T follicular helper cell (primary cell): ENCODE measurements at places on chromosomes 6 and 20.

DNA sequence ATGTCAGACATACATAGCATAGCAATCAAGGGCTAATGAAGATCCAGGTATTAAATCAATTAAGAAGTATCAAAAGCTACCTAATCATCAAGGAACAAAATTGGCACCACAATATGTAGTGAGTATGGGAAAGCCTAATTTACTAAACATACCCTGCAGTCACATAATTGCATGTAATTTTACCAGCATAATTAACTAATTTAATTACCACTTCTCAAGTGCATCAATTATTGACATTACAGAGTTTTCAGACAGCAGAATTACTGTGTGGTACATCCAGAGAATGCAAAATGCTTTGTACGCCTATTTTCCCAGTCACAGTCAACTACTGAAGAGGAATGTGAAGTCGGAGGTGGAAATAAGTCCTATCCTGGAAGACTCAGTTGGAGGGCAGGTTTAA is 279.0 kb upstream of the ID4 start:
- no peak for DNase-seq

- no peak for DNase-seq
Observed at GRCh38 chr6:117451671-117452070, 25.9 kb upstream of the ROS1 start.

- no peak for DNase-seq
Observed at GRCh38 chr20:32386091-32386490, 28.0 kb downstream of the ASXL1 start.

DNA sequence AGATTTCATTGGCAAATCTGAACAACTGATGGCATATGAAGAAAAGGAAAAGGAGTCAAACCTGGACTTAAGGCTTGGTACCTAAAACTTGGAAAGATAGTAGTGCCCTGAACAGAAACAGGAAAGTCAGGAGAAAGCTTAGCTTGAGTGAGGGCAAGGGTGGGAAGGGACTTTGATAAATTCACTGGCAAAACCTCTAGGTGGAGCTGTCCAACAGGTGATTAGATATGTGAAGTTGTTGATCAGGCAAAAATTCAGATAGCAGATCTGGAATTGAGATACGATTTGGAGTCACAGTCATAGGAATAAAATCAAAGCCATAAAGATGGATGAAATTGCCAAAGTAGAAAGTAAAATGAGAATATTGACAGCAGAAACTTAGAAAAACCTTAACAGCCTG is 16.1 kb upstream of the ZNF292 start:
- DNase-seq, result peak; percentile 26

DNA sequence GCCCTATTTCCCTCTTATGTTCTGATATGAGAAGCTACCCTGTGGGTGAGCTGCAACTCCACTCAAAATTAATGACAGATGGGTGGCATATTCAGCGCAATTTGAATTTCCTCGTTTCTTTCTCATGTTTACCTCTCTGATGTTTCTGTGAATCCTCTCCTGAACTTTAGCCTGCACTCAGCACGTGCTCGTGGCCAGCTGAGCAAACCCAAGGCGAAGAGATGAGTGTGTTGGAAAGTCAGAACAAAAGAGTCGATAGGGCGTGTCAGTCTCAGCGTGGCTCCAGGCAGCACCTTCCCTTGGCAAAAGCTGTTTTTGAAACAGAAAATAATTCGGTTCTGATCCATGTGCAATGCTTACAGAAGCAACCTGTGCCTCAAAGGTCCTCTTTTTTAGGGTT is 226.1 kb upstream of the GMDS start:
- DNase-seq, result no peak

GRCh38 chr6:163806755-163807499 is 392.4 kb downstream of the QKI start:
- no peak for DNase-seq

DNA sequence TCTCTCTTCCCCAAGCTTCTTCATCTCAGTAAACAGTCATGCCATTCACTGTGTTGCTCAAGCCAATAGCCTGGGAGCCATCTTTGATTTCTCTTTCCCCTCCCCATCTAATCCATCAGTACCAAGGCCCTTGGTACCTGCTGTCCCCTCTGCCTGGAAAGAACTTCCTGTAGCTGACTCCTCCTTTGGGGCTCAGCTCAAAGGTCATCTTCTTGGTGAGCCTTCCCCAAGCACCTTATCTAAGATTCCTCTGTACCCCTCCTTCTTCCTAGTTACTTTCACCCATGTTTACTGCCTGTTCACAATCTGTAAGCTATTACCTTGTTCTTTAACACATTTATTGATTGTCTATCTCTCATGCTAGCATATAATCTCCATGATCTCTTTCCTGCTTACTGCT is 3.5 kb downstream of the AARS2 start:
- no peak for DNase-seq

- DNase-seq, result no peak
Observed at GRCh38 chr20:13017235-13017634, 8.5 kb downstream of the SPTLC3 start.

- no peak for DNase-seq
Observed at GRCh38 chr6:81105998-81106397, 646.5 kb downstream of the TENT5A start.

DNA sequence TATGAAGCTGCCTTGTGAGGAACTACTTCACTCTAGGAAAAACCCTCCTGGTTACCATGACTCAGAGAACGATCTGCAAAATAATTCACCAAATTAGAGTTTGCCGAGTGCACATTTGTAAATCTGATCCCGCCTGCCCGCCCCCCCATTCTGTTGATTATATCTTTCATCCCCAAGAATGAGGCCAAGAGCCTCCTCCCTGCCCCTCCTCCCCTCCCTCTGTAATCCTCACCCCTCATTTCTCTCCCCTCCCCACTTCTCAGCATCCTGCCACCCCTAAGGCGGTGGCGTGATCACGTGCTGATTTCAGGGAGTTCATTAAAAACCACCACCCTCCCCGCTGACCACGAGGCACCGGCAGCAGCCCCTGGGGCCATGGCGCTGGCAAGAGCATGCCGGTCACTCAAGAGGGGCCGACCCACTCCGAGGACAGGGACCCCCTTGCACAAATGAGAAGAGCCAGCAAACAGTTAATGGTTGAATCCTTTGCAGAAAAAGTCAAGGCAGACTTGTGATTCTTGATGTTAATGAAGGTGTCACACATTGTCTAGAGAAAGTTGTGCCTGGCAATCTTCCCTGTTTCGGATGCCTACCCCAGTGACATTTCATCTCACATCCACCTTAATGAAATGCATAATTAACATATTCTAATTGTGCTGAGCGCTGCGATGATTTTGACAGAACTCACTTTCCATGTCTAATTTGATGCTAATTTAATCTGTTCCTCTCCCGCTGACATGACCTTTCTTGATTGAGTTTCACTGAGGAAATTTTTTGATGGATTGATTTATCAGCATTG is 247.9 kb downstream of the ZNF217 start:
- no peak for DNase-seq

DNA sequence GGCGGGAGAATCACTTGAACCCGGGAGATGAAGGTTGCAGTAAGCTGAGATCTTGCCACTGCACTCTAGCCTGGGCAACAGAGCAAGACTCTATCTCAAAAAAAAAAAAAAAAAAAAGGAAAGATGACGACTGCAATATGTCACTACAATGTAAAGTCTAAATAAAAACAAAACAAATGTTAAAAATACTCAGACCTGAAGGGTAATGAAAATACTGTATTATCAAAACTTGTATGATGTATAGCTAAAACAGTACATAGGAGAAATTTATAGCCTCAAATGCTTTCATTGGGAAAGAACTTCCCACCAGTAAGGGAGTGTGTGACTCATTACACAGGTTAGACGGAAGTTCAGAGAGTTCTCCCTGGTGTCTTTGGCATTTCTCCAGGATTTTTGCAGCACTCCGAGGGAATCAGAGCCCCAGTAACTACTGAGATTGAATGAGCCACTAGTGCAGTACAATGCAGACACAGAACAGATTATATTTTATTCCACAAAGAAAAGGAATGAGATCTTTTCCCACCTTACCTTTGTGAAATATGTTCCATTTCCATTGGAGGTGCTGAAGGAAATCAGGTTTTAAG is 12.5 kb upstream of the RALGAPB start:
- DNase-seq, result no peak

GRCh38 chr6:136526937-136527336 is 23.3 kb downstream of the MAP7 start:
- DNase-seq, result no peak

- DNase-seq, result no peak
Observed at GRCh38 chr6:20652299-20653084, 118.2 kb downstream of the CDKAL1 start.

- DNase-seq, result no peak
Observed at GRCh38 chr6:7672066-7673062, 53.5 kb upstream of the BMP6 start.

GRCh38 chr20:63065911-63066310 is 59.1 kb upstream of the BHLHE23 start:
- DNase-seq, result no peak

- DNase-seq, result peak; percentile 7
Observed at GRCh38 chr20:3045042-3045815, 623 bp upstream of the MRPS26 start.

GRCh38 chr6:155213611-155214372 is 50.0 kb upstream of the CLDN20 start:
- DNase-seq, result no peak

DNA sequence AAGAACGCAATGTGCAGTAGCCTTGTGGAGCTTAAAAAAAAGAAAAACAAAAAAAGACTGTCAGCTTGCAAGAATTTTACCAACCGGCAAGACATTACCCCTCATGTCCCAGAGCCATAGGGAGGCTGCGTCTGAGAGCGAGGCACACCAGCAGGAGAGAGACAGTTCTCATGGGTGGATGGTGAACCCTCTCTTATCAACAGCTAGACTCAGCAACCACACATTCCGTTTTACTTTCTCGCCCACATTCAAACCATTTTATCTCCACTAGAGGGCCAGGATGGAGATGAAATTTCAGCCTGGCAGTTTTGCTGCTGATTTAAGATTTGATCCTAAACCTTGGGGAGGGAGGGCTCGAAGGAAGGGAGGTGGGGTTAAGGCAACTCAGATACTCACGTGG is 247.0 kb downstream of the ATXN1 start:
- no peak for DNase-seq

- DNase-seq, result no peak
Observed at GRCh38 chr6:37856285-37856684, 36.8 kb downstream of the ZFAND3 start.

DNA sequence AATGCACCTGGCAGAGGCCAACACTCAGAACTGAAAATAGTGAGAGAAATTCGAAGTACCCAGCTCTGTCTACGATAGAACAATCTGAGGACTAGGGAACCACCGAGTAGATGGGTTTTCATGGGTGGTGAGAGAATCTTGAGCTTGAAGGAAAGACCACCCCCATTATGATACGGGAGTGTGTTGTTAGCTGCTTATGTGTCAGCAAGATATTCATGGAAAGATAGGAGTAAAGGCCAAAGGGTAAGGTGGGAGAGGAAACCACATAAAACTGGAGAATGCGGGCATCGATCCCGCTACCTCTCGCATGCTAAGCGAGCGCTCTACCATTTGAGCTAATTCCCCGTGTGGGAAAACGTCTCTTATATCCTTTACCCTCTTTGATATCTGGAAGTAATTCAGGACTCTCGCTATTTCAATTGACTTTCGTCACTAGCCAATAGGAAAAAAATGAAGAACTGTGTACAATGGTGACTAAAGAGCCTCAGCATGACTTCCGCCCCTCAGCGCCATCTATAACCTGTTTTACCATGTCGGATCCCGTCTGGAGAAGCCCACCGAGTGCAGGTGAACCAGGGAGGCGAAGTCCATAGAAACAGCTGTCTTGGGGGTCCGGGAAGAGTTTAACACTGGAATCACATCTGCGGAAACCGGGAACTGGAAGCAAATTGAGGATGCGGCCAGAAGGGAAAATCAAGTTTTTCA is 25.0 kb upstream of the ABT1 start:
- no peak for DNase-seq

DNA sequence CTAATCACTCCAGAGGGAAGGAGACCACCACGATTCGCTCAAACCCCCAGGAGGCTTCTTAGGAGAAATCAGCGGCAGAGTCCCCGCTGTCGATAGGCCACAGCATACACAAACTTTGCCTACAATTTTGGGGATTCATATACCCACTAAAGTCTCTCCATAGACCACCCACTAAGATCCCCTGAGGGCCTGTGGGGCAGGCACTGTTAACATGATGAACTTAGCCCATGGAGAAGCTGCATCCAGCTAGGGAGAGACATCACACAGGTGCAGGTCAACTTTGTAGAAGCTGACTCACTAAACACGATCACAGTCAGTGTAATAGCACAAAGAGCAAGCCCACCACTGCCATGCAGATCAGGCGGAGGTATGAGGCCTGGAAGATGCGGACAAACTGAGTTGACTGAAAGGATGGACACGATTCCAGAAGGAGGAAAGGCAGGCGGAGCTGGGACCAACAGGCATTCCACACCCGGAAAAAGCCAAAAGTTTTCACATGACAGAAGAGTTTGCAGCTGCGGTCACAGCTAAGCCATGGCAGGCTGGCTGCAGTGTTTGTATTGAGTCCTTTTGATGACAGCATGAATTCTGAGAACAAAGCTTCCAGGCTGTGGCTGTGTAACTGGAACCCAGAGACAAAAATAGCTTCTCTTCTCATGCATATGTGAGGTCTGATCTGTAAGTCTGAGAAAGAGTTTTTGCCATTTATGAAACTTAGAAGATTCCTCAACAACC is 75.7 kb upstream of the QKI start:
- DNase-seq, result no peak

- DNase-seq, result no peak
Observed at GRCh38 chr6:46273911-46274310, 103.1 kb upstream of the ENPP5 start.

DNA sequence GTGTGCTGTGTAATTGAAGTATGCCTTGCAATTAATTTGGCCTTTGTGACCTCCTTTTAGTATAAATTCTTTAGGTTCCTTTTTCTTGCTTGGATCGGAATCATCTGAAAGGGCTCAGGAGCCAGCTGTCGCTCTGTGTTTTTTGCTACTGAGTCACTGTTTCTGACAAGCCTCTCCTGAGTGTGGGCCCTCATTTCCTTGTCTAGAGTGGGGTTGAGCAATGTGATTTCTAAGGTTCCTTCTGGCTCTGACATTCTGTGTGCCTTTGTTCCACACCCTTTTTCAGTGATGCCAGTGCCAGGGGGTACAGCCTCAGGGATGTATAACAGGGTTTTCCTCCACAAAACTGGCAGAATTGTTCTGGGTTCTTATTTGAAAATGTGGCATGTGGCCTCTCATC is 26.5 kb downstream of the DAAM2 start:
- DNase-seq, result no peak

- no peak for DNase-seq
Observed at GRCh38 chr6:119633461-119633860, 283.9 kb upstream of the MAN1A1 start.

DNA sequence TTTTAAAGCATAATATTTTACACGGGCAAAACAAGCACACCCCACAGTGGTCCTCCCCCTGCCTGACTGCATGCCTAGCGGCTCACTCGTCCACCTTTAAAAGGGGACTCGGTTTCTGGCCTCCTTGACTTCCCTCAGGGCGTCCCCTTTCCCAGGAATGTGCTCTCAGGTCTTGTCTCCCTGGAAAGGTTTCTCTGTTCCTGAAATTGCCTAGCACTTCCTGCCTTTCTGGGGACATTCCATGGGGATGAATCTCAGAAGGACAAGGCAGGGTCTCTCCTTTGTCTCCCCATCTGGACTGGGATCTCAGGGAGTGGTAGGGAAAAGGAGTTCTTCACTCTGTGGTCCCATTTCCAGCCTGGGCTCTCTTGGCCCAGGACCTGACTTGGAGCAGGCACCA is 4.9 kb downstream of the TCF15 start:
- DNase-seq, result no peak
